ENCODE measurements at places on chromosomes 6 and 20.

GRCh38 chr6:155861821-155862220 lies 406.2 kb upstream of the NOX3 start:
- DNase-seq, result no peak

DNA sequence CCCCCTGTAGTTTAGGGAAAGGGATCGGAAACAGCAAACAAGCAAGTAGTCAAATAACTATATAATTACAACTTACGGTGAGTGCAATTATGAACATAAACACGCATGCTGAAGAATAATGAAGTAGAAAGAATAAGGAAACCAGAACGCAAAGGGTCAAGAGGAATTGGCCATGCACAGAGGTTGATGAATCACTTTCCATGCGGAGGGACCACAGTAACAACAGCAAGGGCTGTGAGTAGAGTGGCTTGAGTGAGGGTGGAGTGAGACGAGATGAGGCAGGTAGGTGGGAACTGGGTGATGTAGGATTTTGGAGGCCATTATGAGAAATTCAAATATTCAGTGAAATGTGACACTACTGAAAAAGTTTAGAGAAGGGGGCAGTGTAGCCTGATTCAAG lies 112.2 kb upstream of the LAMP5 start:
- DNase-seq, result no peak

DNA sequence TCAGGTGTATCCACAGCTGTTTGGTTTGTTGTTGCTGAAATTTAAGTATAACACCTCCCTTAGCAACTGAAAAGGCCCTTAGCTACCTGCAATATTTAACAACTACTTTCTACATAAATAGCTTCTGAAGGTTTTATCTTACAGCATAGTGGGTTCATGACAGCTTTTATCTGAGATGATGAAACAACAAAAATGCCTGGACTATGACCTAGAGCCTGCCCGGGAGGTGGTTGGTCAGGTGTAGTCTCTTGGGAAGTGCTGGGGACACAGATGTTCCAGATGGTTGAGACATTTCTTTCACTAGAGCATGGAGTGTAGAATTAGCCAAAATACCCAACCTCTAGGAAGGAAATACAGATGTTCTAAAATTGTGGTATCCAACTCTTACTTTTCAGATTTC lies 705.4 kb downstream of the MAFB start:
- no peak for DNase-seq

GRCh38 chr6:113690281-113691259 lies 166.6 kb upstream of the MARCKS start:
- peak; percentile 72 for DNase-seq

- no peak for DNase-seq
These were observed 1055.1 kb upstream of the GJE1 start for GRCh38 chr6:141077355-141078333.

DNA sequence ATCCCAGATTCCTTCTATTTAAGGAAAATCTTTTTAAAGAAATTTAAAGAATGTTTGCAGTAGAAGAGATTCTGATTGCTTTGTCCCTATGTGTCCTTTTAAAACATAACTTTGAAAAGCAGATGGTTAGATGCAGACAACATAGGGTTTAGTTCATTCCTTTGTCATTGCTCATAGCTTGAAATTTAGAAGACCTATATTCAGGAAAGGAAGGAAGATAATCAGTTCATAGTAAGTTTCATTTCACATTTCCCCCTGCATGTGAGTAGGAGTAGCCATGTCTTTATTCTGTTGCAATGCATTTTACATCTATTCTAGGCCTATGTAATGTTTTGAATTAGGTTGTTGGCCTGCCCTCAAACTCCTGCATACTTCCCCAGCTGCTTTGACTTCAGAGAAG lies 197.9 kb upstream of the GRIK2 start:
- DNase-seq, result peak; percentile 68

DNA sequence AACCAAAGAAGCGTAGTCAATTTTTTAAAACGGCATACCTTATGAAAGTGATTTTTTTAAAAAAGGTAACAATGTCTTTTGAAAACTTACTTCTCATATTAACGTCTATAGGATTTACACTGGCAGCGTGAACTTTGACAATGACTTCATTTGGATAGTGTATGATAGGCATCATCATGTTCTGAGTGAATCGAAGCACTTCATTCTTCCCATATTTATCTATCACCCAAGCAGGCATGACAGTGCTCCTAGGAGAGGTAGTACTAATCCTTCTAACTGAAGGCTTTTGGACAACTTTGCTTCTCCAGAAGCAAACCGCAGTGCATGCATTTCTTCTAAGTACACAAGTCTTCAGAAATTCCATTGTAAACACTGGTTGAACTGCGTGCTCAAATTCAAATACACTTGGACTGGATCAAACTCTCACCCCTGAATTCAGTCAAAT lies 618 bp downstream of the RTN4IP1 start:
- no peak for DNase-seq

DNA sequence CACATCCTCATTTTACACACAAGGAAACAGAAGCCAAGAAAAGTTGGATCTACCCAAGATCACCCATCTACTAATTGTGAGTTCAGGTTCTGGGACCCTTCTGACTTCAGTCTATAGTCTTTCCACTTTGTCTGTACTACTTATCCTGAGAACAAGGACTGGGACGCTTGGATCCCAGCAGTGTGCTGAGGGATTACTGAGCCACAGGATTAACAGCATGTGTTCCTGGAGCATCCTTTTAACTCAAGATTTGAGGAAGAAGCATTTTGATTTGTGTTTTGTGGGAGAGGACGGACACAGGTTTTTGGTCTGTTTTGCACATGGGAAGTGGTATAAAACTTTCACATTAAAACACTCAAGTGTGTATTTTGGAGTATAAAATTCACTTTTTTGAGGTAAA lies 4.4 kb downstream of the ENPP4 start:
- DNase-seq, result no peak

GRCh38 chr20:5033566-5033965 lies 32.3 kb upstream of the SLC23A2 start:
- no peak for DNase-seq

DNA sequence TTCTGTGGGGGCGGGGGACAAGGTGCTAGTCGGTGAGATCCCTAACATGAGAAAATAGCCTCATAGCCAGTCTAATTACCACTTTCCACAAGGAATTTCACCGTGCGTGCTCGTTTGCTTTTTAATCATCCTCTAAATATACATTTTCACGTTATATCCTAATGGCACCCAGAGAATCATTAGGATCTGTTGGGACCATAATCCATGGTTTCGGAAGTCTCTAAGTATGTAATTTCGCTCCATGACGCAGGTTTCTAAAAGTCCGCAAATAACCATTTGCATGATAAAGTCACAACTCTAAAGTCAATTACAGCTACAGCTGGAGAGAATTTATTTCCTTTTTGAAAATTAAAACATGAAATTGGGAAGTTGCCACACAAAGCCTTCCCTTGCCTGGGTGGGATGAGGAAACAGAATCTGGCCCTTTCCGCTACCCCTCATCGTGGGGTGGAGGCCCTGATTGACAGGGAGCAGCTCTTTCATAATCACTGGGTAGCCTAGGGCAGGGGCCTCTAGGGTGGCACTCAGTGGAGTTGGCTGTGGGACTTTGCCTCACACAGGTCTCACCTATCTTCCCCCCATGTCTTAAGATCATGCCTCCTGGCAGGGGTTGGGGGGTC lies 81.9 kb downstream of the LRFN2 start:
- DNase-seq, result no peak

DNA sequence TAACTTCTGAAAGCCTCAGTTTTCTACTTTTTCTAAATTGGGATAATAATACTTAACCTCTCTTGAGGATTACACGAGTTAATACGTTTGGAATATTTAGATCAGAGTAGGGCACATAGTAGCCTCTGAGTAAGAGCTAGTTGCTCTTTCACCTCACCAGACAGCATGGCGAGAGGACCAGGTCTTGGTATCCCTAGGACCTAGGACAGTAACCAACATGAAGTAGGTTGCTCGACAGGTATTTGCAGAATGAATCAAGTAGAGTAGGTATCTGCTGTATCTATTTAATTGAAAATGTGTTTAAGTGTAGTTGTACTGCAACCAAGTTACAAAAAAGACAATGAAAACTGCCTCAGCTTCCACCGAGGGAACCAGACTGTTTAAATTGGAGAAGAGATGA lies 1.4 kb downstream of the CDC5L start:
- DNase-seq, result no peak

- DNase-seq, result no peak
These were observed 189.1 kb downstream of the EPM2A start for GRCh38 chr6:145546265-145546664.

- DNase-seq, result no peak
These were observed 20.2 kb downstream of the COL11A2 start for GRCh38 chr6:33171880-33172687.

DNA sequence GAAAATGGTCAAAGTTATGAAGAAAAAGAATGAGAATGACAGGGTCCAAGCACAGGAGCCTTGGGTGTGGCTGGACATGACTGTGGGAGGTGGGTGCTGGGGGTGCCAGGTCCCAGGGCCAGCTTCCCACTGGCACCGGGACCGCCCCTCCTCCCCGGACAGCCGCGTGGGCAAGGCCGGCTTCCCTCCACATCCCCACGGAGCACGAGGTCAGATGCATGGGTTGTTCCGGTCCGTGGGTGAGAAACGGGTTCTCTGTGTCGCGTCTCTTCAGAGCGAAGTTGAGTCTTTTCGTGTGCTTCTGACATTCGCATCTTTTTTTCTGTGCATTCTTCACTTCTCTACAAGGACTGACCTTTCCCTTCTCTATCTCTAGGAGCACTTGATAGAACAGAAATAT lies 30.1 kb downstream of the KIF25 start:
- no peak for DNase-seq

DNA sequence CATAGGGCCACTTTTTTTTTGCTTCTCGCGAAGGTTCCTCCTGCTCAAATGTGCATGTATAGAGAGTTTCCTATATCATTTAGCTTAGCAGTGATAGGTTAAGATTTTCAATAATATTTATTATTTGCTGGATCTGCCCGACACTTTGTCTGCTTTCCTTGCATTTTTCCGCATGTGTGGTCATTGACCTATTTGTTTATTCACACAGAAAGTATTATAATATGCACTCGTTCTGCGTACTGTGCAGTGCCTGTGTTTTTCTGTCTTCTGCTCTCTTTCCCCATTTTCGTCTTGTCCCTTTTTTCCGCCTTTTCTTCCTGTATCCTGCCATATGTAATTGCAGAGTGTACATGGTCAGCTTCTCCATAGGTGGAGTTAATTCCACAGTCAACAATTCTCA lies 255.8 kb downstream of the TMEM242 start:
- no peak for DNase-seq

DNA sequence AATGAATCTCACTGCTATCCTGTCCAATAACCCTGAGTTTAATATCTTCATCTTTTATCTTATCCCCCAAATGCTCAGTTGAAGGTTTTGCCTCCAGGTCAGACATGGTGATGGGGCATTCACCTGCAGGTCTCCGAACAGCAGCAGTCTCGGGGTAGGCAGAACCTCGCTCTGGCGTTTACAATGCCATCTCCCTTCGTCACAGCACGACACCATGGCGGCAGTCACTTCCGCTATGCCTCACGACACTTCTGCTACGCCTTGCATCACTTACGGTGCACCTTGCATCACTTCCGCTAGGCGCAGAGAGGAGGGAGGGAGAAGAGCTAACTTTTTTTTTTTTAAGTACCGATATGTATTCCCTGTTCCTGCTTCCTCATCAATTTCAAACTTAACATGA lies 194.9 kb downstream of the BCAS1 start:
- no peak for DNase-seq

DNA sequence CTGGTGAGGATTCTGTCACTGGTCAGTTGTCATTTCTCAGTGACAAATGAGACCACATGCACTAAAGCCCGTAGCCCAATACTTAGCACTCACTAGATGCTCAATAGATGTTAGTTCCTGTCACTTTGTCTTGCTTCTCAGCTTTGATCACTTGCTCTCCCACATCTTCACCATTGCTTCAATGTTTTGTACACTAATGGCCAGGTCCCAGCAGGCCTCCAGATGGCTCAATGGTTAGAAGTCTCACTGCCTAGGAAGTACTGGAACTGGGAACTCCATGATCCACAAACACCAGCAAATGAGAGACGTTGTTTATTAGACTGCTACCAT lies 502.8 kb upstream of the JARID2 start:
- DNase-seq, result no peak

- no peak for DNase-seq
These were observed 406.5 kb upstream of the CHD6 start for GRCh38 chr20:42024653-42025052.

DNA sequence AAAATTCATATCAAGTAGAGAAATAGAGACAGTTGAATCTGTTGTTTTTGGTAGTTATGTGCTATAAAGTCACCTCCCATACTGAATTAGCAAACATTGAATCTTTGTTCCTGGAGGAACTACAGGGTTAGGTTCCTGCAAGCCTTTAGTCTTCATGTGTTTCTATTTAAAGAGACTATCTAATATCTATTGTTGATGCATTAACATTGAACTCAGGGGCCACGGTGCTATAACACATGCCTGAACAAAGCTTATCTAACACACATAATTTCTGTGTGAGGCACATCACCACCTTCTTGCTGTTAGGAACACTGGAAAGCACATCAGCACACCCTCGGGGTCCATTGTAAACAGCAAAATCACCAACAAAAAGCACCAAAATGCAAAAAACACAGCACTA lies 21.2 kb downstream of the ARFGEF2 start:
- DNase-seq, result no peak

DNA sequence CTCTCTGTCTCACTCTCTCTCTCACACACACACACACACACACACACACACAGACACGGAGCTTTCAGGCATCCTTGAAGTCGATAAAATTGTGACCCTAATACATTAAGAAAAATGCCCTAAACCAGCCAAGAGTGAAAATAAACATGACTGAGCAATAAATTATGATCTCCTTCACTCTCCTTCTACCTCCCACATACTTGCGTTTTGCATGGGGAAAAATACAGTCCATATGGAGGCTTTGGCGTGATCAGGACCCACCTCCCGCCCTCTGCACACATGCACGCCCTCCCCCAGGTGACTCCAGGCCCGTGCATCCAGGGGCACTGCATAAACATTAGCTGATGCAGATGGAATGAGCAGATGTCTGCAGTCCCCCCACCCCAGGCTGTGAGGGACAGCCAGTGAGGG lies 114.2 kb upstream of the JARID2 start:
- peak; percentile 27 for DNase-seq

GRCh38 chr6:116697480-116697879 lies 16.5 kb downstream of the KPNA5 start:
- DNase-seq, result no peak
